CD4-positive, alpha-beta T cell treated with Interleukin-2 at 100 ng/mL for 4 hours (primary cell): ENCODE measurements at places on chromosomes 3 and 15.

DNA sequence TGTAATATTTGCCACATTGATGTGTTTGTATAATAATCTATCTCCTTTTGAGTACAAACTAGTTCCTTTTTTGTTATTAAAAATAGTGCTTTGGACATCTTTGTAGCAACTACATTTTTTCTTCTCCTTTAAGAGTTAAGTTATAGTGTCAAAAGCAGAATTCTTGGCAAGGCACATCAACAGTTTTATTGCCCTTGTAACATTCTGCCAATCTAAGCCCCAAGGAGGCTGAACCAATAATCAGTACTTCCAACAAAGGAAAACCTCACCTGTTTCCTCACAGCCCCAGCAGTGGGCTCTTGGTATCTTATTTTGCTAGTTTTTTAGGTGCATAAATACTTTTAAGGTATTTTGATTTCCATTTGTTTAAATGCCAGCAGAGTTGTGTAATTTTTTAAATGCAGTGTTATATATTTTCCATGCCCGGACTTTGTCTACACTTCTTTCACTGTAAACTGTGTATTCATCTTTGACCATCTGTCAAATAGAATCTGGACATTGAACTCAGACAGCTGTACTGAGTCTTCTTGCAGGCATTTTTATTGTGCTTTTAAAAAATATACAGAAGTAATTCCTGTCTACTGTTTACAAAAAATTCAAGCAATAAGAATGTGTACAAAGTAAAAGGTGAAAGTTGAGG, 101.0 kb downstream of the MYLK start:
- DNase-seq = no peak

GRCh38 chr3:169457807-169458697, 205.5 kb downstream of the MECOM start:
- DNase-seq = no peak

GRCh38 chr3:98603580-98603979, 10.2 kb upstream of the CPOX start:
- no peak for DNase-seq

GRCh38 chr15:101206176-101206591, 45.7 kb downstream of the CHSY1 start:
- DNase-seq = peak; percentile 87
